ENCODE measurements at places on chromosomes 12 and 14.

DNA sequence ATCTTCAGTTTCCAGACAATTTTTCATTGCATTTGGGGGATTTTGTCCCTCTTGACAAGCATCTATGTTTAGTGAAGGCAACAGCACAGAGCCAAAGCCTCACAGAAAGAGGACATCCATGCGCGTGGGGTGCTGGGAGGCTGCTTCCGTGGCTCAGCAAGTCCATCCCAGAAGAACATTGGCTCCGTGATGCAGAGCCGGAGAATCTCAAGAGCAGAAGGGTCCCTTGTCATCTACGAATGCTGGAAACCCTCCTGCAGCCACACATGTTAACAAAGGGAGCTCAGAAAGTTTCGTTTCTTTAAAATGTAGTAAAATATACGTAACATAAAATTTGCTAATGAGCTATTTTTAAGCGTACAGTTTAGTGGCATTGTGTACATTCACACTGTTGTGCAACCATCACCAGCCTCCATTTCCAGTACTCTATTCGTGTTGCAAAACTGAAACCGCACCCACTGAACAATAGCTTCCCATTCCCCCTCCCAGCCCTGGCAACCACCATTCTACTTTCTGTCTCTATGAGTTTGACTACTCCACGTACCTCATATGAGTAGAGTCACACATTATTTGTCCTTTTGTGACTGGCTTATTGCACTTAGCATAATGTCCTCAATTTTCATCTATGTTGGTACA is 185.9 kb downstream of the TTC7B start:
- no peak for DNase-seq

- no peak for DNase-seq
Measured at GRCh38 chr14:61034416-61035120, 53.5 kb downstream of the SLC38A6 start.

GRCh38 chr14:100419856-100420255 is 96.7 kb downstream of the SLC25A47 start:
- DNase-seq = no peak

GRCh38 chr12:46459111-46459510 is 86.5 kb upstream of the SLC38A2 start:
- peak; percentile 36 for DNase-seq

DNA sequence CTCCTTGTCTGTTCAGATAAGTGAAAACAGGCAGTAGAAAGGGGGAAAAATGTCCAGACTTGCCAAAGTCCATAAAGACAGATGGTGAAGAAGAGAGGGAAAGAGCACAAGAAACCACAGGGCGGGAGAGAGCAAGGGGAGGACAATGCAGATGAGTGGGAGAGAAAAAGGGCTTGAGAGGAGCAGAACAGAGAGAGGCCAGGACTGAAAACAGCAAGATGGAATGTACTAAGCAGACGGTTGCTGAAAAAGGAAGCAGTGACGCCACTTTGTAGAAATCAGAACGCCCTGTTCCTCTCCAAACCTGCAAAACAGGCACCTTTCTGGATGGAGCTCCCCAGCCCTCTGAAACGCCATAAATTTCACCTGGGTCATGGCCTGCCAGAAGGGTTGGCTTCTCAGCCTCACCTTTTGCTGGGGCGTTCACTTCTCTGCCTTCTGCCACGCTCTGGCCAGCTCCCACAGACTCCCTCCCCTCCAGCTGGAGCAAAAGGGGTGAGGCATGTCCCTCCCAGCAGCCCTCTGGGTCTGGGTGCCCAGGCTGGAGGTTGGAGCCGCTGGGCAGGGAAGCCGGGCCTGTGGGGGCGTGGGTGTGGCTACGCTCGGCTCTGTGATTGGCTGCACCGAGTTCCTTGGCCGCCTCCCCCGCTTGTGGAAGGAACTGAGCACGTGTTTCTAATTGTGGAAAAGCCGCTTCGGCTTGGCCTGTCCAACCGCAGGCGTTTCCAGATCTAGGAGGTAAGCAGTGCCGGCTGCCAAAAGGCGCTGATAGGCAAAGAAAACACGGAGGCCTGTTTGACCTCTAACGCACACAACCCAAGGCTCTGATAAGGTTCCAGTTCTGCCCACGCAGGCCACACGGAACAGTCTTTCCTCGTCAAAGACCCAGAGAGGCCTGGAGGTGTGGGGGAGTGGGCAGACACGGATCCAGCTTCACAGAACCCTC is 29.3 kb downstream of the SLC7A8 start:
- no peak for DNase-seq

DNA sequence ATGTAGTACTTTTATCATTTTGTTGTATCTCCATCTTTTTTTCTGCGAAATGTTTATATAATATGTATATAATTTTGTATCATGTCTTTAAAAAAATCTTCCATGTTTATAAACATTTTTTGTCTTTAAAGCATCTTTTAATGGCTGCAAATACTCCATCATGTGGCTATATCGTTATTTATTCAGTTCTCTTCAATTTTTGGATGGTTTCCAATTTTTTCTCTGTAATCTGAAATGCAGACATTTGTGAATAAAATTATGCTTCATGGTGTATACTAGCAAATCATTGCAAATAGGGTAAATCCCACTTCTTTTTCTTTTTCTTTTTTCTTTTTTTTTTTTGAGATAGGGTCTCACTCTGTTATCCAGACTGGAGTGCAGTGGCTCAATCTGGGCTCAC is 54.0 kb downstream of the CPSF2 start:
- DNase-seq = no peak

- DNase-seq = no peak
Measured at GRCh38 chr12:22413592-22413991, 79.1 kb upstream of the ST8SIA1 start.

DNA sequence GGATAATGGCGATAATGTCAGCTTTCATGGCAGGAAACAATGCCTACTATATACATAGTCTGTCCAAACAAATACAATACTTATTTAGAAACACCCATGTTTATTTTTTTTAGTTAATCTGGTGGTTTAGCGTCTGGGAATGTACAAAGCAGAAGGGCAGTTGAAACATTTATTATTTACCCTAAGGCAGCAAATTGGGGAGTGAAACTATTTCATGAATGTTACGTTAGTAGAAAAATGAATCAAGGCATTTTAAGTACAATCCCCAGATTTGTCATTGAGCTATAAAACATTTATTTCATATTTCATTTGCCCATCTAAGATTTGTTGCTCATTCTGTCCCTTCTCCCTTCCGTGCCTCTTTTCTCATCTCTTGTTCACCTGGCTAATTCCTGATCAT is 87.1 kb upstream of the ATF1 start:
- no peak for DNase-seq

DNA sequence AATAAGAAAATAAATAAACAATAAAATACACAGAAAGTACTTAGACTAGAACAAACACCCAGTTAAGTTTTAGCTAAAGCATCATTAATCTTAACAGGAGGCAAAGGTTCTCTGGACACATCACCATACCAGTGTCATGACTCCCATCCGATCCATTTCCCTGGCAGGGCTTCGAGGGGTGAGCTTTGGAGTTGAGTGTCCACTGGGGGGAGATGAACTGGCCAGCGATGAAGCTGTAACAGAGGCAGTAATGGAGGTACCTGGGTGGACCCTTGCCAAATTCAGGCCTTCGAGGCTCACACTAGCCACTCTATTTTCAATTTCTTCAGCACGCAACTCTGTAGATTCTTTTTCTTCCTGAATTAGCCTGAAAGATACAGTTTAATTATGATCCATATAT is 269.5 kb downstream of the ACSS3 start:
- no peak for DNase-seq

GRCh38 chr12:34398706-34399630 is 376.7 kb downstream of the ALG10 start:
- DNase-seq = no peak

All from AG04449 (cell line).